ENCODE measurements at places on chromosomes 5 and 9.

- DNase-seq: no peak
These were observed 60.6 kb upstream of the SAP30L start for GRCh38 chr5:154385236-154385512.

- no peak for DNase-seq
These were observed 163.4 kb downstream of the PJA2 start for GRCh38 chr5:109246395-109246794.

DNA sequence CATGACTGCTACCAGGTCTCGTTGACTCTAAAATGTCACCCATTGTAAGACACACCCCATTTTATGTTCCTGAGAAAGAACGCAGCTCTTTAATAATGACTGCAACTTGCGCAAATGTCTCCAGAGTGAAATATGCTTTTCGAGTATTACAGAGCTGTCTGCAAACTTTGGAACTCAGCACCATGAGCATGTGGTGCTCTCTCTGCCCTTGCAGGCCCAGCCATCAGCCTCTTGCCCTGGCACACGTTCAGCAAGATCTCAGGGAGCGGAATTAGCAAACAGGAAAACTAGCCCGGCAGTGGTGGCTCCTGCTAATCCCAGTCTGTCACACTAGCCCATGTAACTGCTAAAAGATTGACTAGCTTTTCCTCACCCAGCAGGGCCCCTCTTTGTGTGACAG, 114.5 kb upstream of the SLC1A3 start:
- no peak for DNase-seq

- DNase-seq: no peak
These were observed 12.4 kb upstream of the HSDL2 start for GRCh38 chr9:112367465-112367864.

DNA sequence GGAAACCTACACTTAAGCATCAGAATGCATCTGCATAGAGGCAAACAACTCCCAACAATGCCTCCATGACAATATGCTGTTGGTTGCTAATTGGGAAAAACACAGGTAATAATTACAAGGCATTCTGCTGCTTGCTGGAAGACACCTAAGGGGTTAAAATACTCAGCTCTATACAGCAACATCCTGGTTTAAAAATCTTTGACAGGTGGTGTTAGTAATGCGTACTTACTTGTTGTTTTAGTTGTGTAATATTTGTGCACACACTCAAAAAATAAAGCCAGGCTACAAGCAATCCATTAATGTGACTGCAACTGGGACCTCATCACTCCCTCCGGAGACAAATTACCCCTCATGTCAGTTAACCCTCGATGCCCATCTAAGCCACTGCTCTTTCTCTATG, 126.3 kb upstream of the ELL2 start:
- DNase-seq: no peak

DNA sequence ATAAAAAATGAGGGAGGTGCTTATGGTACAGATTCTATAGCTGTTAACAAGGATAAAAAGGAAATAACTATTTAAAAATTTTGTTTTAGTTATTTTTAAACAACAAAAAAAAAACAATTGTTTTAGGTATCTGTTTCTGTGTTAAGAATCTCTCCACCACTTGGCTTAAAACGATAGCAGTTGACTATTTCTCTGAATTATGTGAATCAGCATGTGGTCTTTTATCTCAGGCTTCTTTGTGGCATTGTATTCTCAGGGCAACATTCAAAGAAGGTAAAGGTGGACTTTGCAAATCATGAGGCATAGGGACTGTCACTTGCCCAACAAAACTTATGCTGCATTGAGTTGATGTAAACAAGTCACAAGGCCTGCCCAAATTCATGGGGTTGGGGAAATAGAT, 55.2 kb downstream of the ERBIN start:
- DNase-seq: no peak

DNA sequence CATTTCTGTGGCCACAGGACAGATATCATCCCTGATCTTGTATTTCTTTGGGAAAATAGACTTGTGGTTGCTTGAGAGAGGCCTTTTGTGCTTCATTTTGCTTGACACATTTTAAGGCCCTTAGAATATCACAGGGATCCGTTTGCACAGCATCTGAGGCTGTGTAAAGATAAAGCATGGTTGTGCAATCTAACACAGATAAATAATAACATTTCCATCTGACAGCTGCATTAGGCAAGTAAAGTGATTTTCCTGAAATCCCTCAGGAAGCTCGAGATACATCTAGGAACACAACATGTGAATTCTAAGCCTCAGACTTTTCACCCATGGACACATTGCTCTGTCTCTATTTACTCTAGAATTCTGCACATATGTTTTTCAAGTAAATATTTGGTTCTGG, 212.8 kb upstream of the ADAMTSL1 start:
- DNase-seq: no peak

- no peak for DNase-seq
These were observed 44.0 kb downstream of the RASA1 start for GRCh38 chr5:87311405-87312279.

GRCh38 chr5:174222891-174223290, 177.4 kb downstream of the NSG2 start:
- no peak for DNase-seq

- DNase-seq: no peak
These were observed 30.8 kb downstream of the TAS2R1 start for GRCh38 chr5:9599391-9599790.

- peak; percentile 37 for DNase-seq
These were observed 172.7 kb downstream of the ROR2 start for GRCh38 chr9:91777292-91777830.

DNA sequence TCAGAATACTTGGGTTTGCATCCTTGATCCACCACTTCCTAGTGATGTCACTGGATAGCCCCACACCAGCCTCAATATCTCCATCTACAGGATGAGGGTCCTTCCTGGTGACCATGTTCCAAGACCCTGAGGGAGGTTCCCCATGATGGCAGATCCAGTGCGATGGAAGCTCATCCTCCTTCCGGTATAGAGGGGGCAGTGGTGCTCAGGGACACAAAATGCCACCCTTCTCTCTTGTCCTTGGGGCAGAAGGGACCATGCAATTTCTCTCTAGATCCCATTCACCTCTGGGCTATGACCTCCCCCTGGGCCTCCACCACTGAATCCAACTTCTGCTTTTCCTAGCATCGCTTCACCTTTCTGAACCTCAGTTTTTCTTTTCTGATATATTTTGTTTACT, 5.4 kb upstream of the SLC25A51 start:
- DNase-seq: no peak

DNA sequence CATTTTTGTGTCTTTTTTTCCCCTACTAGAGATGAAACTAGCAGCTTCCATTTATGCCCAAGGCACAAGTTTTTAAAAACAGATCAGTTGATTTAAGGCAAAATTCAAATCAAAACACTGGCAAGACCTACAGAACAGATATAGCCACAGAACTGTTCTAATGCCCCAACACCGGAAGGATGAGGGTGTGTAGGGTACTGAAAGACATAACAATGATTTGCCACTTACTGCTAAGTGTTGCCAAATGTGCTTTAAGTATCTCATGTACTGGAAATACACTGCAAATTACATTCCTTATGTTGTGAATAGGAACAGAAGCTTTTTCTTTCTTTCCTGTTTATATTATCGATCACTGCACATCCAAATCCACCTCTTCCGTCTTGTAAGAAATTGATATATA, 189.0 kb downstream of the CETN3 start:
- DNase-seq: no peak

DNA sequence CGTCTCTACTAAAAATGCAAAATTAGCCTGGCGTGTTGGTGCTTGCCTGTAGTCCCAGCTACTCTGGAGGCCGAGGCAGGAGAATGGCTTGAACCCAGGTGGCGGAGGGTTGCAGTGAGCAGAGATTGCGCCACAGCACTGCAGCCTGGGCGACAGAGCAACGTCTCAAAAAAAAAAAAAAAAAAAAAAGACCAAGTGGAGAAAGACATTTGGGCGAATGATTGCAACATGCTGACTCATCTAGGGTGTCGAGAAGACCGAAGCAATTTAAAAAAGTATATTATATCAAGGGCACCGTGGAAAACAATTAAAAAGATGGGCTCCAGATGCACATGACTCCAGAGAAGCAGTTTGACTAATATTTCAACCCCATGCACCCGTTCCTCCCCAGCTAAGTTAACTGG, 9.2 kb downstream of the KLF4 start:
- DNase-seq: peak; percentile 49

DNA sequence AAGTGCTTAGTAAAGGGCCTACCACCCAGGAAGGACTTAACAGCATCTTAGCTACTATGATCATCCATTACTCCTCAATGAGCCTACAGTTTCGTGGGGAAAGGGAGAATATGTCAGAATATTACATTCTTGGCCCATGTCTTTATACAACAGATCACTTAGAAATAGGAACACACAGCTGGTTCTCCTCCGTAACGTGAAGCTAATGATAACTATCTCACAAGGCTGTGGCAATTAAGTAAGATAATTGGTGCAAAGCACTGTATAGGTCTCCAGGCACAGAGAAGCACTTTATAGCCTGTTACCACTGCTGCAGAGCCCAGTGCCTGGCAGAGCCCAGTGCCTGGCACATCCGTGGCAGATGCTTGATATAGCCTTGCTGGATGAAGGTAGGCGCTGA, 347.6 kb downstream of the SLIT3 start:
- no peak for DNase-seq

DNA sequence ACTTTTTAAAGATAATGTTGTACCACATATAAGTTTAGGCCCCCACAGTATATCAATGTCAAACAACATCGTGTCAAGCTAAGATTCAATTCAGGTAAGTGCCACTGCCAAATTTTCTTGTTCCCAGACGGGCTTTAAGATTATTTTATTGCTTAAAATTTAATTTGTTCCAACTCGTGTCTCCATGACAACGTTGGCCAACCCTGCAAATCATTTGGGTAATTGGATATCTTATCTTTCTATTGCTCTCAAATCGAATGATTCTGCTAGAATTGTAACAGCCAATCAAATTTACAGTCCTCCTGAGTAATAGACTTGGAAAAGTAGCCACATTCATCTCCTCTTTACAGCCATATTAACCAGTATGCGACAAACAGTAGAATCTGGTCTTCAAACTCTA, 19.5 kb downstream of the TLE1 start:
- no peak for DNase-seq

DNA sequence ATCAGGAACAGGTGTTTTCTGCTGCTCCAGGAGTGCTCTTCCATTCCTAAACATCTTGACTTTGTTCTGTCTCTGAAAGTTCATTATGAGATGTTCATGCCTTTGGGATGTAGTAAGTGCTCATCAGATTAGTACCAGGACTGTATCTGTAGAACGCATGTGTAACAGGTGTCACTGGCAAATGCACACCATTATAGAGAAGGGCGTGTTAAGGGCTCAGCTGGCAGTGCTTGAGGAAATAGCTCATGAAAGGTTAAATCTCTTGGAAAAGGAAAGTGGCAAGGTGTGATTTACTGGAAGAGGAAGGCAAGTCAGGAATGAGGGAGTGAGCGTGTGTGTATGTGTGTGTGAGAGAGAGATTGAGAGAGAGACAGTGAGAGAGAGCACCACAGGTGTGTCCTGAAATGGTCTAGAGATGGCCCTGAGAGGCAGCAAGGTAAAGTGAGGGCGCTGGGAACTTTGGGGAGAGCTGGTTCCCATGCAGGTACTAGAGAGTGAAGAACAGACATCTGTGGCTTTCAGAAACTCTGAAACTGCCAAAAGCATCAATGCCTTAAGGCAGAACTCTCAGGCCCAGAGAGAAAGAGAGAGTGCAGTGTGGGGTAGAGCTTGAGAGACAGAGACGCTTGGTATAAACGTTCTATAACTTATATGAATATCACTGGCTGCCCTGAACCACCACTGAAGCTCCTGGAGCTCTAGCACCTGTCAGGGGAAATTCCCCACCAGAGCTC, 13.7 kb upstream of the CXCL14 start:
- DNase-seq: no peak

DNA sequence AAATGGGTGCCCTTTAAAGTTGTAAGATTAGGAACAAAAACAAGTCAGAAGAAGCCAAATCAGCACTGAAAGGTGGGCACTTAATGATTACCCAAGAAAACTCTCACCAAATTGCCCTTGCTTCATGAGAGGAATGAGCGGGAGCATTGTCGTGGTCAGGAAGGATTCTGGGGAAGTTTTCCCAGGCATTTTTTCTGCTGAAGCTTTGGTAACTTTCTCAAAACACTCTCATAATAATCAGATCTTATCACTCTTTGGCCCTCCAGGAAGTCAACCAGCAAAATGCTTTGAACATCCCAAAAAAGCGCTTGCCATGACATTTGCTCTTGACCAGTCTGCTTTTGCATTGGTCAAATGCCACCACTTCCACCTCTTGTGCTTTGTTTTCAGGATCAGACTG, 10.4 kb upstream of the PCDHGC3 start:
- DNase-seq: no peak

DNA sequence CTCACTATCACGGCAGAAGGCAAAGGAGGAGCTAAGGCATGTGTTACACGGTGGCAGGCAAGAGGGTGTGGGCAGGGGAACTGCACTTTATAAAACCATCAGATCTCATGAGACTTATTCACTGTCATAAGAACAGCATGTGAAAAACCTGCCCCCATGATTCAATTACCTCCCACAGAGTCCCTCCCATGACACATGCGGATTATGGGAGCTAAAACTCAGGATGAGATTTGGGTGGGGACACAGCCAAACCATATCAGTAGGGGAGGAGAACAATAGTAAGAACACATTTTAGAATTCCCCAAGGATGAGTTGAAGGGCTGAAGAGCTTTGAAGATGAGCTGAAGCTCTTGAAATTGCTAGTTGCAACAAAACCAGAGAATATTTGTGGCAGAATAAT, 287.9 kb downstream of the SMARCA2 start:
- no peak for DNase-seq

DNA sequence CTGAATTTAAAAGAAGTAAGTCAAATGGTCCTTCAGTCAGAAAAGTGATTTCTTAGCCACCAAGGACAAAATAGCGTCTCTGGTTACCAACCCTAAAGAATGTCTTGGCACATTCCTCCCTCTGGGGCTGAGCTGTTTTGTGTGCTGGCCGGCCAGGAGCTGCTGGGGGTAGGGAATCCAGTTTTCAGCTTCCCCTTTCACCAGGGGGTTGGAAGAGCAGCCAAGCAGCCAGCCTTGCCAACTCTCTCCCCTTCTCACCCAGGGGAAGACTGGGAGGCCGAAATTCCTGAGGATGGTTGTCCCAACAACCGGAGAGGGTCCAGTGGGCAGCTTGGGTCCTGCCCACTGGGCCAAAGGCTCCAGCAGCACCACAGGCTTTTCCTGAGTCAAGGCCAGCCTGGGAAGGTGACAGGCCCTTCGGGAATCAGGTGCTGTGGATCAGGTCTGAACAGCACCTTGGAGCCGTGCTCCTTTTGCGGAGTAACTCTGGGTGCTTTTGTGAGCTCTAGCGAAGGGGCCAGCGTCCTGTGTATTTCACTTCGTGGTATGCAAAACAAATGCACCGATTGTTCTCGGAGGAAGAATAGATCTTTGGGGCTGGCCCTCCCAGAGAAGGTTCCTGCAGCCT, 4.2 kb downstream of the WWC1 start:
- peak; percentile 46 for DNase-seq

- peak; percentile 55 for DNase-seq
These were observed 33.0 kb upstream of the HOMER1 start for GRCh38 chr5:79546782-79547428.

- DNase-seq: no peak
These were observed 28.0 kb upstream of the LRRC14B start for GRCh38 chr5:163338-163620.

- DNase-seq: no peak
These were observed 49.7 kb upstream of the GRAMD2B start for GRCh38 chr5:126373375-126374108.
